ENCODE measurements at places on chromosomes 5 and 9.
A peak's percentile ranks its signal among the peaks of the same experiment; 100 is the strongest.

- DNase-seq, result no peak
Measured at GRCh38 chr5:3041001-3041400, 289.5 kb upstream of the IRX2 start.

GRCh38 chr5:143693651-143694252, 118.2 kb upstream of the HMHB1 start:
- DNase-seq, result no peak

- DNase-seq, result no peak
Measured at GRCh38 chr9:69420611-69421270, 95.7 kb downstream of the ENTREP1 start.

GRCh38 chr5:54013556-54014194, 296.7 kb downstream of the ARL15 start:
- no peak for DNase-seq

DNA sequence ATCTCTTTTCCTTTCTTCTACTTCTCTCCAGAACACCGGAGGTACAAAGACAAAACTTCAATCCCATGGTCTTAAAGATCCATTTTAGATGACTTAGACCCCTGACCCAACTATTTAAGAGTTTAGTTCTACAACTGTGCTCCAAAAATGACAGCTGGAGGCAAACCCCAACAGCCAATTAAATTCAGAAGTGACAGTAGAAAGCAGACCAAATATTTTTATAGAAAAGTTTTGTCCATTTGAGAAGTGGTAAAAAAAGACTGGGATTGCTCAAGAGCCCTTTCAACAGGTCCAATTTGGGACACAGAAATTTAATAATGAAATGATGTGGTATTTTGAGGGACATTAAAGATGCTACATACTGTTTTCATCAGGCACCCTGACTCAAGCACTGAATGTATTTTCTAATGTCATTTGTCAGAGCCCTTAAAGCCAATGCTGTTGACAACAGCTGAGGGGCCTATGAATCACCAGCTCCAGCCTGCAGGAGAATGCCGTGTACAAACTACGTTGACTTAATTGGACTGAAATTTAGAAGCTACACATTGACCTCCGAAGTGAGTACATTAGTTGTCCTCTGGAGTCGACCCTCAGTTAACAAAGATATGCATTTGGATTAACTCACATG, 147.5 kb upstream of the PIK3R1 start:
- DNase-seq, result no peak

DNA sequence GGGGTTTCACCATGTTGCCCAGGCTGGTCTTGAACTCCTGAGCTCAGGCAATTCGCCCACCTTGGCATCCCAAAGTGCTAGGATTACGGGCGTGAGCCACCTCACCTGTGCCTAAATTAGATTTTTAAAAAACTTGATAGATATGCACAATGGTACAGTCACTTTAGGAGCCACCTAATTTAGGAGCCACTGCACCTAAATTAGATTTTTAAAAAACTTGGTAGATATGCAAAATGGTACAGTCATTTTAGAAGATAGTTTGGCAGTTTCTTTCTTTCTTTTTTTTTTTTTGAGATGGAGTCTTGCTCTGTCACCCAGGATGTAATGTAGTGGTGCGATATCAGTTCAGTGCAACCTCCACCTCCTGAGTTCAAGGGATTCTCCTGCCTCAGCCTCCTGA, 37.8 kb upstream of the PLPP1 start:
- no peak for DNase-seq

- no peak for DNase-seq
Measured at GRCh38 chr9:20312732-20313131, 309.6 kb downstream of the MLLT3 start.

- no peak for DNase-seq
Measured at GRCh38 chr5:145500710-145501109, 334.4 kb downstream of the PRELID2 start.

DNA sequence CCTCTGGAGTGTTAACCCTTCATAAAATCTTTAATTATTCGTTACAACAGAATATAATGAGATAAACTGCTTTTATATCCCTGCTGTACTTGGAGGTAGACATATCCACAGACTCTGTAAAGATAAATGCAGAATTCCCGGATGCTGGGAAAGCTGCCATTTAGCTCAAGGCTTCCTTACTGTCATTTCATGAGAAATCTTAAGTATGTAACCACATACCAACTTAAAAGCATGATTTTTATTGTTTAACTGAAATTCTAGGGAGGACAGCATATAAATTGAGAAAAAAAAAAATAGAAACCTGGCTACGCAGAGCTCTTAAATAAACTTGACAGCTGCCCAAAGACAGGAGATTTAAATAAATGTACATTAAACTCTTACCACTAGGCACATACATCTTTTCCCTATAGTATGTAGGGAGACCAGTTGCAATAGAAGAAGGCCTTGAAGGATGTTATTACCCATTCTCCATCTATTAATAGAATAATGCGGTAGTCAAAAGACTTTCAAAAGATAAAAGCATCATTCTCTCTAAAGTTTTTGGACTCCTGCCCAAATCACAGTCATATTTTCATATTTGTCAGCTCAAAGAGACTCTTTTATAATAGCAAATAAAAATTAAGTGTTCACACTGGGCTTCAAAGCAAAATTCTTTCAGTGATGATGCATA, 373.8 kb downstream of the NDUFS4 start:
- no peak for DNase-seq

DNA sequence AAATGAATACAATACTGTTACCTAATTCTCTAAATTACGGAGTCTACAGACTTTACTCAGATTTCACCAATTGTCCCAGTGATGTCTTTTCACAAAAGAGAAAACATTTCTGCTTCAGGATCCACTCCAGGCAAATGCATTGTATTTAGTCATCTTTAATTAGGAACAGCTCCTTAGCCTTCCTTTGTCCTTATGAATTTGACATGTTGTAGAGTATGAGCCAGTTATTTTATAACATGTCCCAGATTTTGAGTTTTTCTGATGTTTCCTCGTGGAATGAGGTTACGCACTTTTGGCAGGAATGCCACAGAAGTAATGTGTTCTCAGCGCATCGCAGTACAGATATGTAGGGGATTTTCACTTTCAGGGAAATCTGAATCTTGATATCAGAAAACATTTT, 10.5 kb downstream of the HABP4 start:
- DNase-seq, result no peak

DNA sequence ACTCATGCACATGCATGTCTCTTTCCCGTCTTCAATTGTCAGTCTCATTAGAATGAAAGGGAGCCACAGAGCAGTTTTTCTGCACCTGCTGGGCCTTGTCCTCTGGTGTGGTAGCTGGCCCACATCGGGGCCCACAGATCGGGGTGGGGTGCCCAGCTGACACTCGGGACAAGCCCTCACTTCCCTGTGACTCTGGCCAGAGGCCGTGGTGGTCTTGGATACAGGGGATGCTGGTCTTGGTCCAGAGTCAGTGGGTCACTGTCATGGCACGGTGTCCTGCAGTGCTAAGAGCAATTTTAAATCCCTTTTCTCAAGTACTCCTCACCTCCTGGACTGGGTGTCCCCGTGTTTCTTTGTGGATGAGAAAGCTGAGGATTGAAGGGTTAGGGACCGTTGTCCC, 193.2 kb downstream of the CACNA1B start:
- no peak for DNase-seq

DNA sequence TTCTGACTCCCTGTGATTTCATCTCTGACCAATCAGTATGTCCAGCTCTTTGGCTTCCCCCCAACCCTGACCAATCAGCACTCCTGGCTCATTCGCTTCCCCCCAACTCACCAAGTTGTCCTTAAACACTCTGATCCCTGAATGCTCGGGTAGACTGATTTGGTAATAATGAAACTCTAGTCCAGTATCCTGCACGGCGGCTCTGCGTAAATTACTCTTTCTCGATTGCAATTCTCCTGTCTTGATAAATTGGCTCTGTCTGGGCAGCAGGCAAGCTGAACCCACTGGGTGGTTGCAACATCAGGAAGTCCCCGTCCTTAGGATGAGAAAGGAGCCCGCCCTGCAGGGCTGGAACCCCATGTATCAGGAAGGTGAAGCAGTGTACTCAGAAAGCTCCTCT, 10.4 kb downstream of the FCN2 start:
- DNase-seq, result no peak

DNA sequence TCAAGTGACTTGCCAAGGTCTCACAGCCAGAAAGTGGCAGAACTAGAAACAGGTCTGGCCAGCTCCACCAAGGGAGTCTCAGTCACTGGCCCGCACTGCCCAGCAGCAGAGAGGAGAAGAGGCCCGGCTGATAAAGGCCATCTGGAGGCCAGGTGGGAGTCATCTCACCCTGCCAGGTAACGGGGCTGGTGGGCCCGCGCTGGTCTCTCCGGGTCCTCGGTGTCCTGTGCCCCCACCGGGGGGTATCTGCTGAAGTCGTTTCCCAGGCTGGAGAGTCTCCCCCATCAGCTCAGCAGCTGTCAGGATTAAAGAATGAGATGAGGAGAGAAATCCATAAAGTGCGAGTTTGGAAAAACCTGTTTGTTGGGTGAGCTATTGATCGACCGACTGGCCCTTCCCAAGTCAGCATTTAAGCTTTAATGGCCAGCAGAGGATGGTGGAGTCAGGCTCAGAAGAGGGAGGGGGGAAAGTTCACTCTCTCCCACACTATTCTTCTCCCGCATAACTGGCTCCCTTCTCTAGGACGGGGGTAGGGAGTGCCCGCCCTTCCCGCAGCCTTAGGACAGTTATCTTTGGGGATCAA, 30.3 kb downstream of the LMX1B start:
- no peak for DNase-seq

DNA sequence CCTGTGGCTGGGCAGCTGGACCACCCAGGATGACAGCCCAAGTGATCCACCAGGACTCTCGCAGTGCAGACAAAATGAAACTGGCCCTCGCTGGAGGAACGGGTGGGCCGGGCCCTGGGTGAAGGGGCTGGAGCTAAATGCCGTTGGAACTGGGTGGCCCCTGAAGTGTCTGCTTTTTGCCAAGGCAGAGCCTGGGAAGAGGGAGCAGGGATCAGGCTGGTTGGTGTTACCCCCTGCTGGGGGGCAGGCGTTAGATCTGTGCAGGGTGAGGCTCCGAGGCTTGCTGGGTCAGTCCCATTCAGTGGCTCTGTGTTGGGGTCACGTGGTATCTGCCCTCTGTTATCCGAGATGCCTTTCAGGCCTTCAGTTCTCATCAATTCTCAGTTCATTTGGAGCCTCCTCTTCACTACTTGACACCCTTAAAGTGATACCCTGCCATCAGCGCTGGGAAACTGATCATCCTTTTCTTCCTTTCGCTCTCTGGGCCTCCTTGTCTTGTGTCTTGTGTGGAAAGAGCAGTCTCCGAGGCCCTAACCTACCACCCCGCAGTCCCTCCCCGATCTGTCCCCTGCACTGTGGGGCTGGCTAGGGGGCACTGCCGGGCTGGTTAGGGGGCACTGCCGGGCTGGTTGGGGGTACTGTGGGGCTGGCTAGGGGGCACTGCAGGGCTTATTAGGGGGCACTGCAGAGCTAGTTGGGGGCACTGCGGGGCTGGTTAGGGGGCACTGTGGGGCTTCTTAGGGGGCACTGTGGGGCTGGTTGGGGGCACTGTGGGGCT, 37.3 kb downstream of the COL5A1 start:
- DNase-seq, result no peak

DNA sequence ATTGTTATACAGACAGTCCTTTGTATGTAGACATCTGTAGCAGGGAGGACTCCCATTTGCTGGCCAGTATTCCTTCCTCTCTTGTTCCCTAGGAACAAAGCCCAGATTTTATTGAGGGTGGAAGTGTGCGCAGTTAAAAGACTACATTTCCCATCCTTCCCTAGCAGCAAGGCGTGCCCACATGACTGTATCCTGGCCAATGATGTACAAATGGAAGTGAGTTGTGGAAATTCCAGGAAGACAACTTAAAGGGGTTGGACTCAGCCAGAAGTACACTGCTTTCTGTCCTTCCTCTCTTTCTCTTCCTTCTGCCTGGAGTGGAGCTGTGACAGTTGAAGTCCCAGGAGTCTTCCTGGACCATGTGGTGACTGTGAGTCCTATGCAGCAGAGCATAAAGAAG, 89.0 kb downstream of the HRH2 start:
- DNase-seq, result no peak

DNA sequence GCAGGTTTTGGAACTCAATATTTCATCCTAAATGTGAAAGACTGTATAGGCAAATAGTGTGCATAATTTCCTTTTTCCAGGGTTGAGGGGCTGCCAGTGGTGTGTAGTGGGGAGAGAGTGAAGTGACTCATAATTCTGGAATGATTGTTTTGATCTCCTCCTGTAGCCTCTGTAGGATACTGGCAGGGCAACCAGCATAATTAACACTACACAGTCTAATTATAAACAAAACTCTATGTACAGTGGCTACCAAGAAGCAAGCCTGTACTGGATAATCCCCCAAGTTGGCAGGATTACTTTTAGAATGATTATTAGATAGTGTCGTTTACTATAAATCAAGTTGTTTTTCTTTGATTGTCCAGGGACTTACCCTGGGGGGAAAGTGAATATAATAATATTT, 32.2 kb downstream of the LNPEP start:
- DNase-seq, result no peak

DNA sequence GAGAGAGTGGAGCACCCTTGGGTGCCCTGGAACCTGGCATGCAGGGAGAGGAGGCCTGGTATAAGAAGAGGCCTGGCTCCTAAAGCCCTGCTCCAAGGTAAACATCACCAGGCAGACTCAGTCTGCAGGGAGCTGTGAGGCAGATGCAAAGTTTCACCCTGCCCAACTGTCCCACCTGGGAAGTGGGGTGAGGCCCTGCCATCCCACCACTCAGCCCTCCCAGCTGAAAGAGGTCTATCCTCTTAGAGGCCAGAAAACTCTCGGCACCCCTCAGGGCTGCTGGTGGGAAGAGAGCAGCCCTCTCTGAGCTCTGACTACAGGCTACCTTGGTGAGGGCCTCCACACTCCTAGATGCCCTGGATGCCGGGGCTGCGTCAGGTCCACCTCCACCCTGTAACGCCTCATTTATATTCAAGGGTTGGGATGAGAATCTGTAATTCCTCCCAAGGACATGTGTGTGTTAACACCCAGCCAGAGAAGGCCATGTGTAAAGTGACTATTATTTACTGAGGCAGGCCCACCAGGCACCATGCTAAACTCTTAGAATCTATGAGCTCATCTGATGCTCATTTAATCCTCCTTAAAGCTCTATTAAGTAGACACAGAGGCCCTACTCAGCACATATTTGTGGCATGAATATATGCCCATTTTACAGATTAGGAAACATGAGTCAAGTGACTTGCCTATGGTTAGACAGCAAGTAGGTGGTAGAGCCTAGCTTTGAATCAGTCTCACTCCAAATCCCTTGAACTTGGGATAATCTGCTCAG, 205.9 kb downstream of the FSTL4 start:
- DNase-seq, result no peak

DNA sequence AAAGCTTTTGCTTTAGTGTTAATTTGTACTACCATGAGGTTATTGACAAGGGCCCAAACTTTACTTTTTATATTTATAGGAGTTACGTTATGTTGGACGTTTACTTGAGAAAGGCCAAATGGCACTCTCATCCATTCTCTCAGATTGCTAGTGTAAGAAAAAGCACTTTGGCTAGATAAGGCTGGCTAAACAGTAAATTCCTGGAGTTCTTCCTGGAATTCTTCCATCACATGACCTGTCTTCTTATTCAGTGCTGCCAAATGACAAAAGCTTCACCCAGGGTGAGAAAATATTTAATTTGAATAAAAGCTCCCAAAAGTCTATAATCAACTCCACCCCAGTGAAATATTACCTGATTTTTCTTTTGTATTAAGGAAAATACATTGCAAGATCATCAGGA, 1568.9 kb upstream of the ACO1 start:
- DNase-seq, result no peak

GRCh38 chr5:99004960-99005359, 76.2 kb upstream of the CHD1 start:
- no peak for DNase-seq

- peak; percentile 66 for DNase-seq
Measured at GRCh38 chr9:14179449-14179848, 134.5 kb downstream of the NFIB start.

- no peak for DNase-seq
Measured at GRCh38 chr9:114235033-114235661, 79.8 kb downstream of the COL27A1 start.

All from NCI-H1105 (cell line).